ENCODE measurements at places on chromosomes 3 and 15.

GRCh38 chr15:48996276-48996675 lies 32.6 kb upstream of the SHC4 start:
- no peak for DNase-seq

DNA sequence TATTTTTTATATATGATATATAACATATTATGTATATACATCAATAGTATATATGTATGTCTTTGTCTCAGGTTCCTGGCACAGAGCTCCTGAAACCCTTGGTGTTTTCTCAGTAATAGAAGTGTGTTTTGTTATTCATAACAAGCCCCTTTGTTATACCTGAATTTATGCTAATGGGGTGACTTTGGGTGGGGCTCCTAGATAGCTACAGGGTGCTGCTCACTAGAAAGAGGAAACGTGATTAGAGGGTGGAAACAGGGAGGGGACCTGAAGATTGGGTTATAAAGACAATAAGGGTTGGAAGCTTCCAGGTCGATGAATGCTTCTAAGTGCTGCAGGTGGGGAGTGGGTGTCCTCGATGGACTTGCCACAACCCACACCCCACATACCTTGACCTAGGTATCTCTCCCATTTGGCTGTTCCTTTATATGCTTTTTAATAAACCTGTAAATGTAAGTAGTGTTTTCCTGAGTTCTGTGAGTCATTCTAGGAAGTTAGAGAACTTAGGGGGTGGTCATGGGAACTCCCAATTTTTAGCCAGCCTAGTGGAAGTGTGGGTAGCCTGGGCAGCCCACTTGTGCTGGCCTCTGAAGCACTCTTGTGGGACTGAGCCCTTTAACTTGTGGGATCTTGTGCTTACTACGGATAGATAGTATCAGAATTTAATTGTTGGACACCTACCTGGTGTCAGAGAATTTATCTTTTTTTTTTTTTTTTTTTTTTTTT lies 36.9 kb upstream of the C15orf39 start:
- no peak for DNase-seq

DNA sequence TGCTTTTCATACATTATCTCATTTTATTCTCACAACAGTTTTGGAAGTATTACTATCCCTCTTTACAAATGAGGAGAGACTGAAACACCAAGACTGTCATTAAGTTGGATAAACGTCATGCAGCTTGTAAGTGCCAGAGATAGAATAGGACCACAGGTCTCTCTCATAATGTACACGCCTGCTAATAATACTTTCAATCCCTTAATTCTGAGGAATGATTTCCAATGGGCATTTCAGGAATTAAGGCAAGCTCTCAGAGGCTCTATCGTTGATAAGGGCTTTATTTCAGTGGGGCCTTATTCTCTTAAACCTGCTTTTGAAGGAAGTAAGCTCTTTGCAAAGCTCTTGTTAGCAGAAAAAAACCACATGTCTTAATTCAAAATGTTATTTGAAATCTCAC lies 229.1 kb downstream of the NFKBIZ start:
- DNase-seq = no peak

GRCh38 chr3:170956647-170957046 lies 48.2 kb upstream of the EIF5A2 start:
- no peak for DNase-seq

- DNase-seq = no peak
Measured at GRCh38 chr3:183818041-183818620, 7.2 kb downstream of the MAP6D1 start.

All from stimulated activated naive CD8-positive, alpha-beta T cell treated with anti-CD3 and anti-CD28 coated beads, Interleukin-15, amount 100 ng/mL, for 72 hours (primary cell).